ENCODE measurements at places on chromosomes 5 and 9.

GRCh38 chr9:91202736-91203283 is 158.9 kb downstream of the AUH start:
- no peak for DNase-seq

DNA sequence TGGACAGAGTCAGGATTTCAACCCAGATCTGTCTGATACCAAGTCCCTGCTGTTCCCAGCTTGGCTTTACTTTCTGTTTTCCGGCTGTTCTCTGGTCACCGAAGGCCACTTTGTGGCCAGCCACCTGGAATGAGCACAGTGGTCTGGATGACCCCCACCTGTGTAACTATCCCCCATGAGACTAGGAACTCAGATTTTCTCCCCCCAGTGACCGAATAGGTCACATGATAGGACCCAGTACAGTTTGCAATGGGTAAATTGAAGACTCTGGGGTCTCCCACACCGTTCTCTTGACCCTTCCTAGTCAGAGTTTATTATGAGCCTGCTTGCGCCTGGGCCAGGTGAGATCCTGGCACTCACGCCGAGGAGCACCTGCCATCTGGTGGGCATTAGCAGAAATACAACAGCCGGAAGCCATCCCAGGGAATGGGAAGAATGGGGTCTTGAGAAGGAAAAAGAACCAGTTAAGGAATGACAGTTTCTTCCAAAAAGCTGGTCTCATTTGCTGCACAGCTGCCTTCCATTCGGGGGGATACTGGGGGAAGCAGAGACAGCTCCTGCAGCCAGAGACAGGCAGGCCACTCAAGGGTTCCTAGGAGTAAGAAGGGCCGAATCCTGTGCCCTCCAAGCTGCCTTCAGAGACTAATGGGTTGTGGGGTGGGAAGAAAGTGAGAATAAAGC is 7.1 kb downstream of the PHYHD1 start:
- DNase-seq, result no peak

DNA sequence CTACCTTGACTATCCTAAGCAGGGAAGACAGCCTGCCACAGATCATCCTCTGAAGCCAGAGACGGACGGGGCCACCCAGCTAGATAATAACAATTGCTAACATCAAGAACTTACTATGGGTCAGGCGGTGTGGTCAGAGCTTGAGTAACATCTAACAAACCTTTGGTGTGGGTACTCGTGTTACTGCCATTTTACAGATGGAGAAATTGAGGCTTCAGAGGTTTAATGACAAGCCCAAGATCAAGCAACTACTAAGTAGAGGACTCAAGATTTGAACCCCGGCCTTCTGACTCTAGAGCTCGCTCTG is 16.7 kb upstream of the ARSI start:
- no peak for DNase-seq

DNA sequence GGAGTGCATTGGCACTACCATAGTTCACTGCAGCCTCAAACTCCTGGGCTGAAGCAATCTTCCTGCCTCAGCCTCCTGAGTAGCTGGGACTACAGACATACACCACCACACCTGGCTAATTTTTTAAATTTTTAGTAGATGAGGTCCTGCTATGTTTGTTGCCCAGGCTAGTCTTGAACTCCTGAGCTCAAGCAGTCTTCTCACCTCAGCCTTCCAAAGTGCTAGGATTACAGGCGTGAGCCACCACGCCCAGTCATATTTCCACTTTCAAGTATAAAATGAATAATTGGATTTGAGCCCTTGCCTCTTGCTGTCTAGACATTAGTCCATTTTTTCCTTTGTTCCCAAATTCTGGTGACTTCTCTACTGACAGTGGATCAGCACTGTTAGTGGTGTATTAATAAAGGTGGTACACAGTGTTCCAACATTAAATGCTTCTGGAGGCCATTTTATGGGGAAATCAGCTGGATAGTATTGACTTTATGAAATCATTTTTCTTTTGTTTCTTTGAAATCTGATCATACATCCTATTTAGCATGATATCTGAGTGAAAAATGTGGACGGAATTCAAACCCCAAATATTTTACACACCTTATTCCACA is 15.9 kb downstream of the ATP6V0E1 start:
- DNase-seq, result no peak

DNA sequence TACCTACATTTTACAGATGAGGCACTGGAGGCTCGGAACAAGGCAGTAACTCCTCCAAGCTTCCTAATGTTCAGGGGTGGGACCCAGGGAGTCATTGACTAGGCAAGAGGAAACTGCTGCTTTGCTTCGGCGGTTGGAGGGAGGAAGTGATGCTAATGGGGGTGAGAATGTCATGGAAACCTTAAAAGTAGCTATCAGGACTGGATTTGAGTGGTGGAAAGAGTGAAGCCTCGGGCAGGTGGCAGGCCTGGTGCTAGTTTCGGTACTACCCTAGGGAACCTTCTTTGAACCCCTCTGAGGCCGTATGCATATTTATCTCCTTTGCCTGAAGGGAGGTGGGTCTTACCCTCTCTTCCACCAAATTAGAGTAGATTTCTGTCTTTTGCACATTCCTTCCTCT is 1.6 kb downstream of the BSPRY start:
- DNase-seq, result no peak
